Glomerular endothelial cell (primary cell): ENCODE measurements at places on chromosomes 5 and 9. TPM values are rescaled to one million over a fixed set of nuclear protein-coding genes. Genes with fewer than 3 reads are reported as not detected.

- no peak for DNase-seq
Observed at GRCh38 chr5:53970475-53970874, 339.9 kb downstream of the ARL15 start.

DNA sequence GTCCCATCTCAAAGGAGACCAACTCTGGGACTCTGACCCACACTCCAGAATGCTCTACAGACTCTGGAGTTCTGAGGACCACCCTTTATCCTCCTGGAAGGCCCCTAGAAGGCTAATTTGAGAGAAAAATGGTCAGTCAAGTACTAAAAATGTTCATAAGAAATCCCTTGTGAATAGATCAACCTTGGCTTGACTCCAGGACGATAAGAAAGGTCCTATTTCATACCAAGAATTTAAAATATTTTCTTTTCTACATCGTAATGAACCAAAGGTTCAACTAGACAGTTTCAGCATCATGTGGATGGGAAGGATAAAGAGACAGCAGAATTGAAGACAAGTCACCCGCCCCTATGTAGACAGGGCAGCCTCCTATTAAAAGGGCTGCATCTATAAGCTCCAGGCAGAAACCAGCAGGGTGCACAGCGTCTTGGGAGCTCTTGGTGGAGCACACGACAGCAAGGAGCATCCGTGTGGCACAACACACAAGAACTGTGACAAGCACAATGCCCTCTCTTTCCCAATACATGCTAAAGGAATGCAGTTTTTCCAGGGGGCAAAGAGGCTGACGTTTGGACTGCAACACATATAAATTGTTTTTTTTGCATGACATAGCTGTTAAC is 38.3 kb downstream of the RASEF start:
- DNase-seq = no peak

- peak; percentile 82 for DNase-seq
Observed at GRCh38 chr5:124596595-124597421, 149.6 kb downstream of the ZNF608 start.

GRCh38 chr5:7053528-7054209 is 340.4 kb downstream of the TENT4A start:
- DNase-seq = no peak

GRCh38 chr5:122220511-122220910 is 91.2 kb downstream of the ZNF474 start:
- no peak for DNase-seq

FOXE1 gene
- total RNA-seq = 0.06 and 0.97 TPM in 2 replicates

DNA sequence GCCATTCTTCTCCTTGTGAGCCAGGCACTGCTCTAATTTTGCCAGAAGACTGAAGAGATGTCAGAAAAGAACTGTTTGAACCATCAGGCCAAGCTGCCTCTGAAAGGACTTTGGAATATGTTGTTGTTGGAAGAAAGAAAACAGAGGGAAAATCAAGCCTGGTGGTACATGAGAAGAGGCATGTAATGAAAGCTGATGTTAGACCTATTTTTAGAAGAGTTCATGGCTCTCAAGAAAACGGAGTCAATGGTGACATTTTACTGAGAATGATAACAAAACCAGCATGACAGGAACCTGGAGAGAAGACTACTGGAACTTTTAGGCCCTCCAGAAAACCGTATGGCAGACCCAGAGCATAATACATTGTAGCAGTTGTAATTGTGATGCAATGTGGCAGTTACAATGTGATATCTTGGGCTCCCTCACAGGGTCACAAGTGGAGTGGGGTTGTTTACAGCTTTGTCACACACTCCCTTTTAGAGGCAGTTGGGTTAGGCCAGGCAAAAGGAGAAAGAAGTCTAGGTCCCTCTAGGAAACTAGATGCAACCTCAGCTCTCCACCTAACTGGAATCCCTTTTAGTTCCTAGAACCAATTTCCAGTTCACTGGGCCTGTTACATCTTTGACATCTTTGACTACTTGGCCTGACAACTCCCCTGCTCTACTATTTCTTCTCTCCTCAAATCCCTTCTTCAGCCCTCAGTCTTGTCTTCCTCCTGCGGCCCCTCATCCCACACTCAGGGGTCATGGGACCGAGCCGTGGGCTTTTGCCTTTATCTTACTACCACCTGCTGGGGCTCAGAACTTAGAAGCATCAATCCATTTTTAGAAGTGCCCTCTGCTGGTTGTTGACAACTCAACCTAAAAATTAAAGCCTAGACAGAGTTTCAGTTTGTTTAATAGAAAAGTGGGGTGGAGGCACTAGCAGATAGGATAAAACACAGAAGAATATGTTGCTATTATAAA is 61.2 kb upstream of the JAK2 start:
- no peak for DNase-seq

ZNF462 gene
- 10.4 and 13.7 TPM in 2 replicates for total RNA-seq

DCTN4 gene
- 40.2 and 47.1 TPM in 2 replicates for total RNA-seq

DNA sequence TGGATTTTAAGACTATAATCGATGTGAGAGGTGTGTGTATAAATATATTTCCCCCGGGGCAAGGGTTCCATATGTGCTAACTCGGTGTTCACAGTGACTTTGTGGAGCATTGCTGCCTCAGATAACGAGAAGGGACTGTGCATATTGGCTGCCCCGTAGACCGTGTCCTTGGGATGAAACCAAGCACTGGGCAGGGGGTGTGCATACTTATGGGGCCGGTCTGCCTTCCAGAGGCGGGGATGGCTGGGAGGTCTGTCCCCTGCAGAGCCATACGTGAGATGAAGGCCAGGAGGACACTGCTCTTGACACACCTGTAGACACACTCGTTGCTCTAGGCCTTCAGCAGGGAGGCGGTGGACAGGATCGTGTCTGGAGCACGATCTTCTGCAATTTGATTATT is 56.0 kb upstream of the ZNF354A start:
- DNase-seq = no peak

DNA sequence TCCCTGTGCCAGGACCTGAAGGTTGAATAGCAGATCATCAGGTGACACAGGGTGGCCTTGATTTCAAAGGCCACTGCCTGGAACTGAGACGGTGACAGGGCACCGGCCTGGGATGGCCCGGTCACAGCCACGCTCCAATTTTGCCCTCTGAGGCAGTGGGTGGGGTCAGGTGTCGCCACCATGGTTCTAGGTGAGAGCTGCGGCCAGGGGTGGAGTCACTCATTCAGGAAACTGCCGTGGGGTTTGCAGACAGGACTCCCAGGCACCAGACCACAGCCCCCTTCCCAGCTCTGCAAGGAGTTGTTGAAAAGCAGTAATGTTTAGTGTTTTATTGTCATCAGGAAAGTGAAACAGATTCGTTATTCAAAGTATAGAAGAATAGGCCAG is 17.3 kb upstream of the RNU6ATAC start:
- no peak for DNase-seq

- no peak for DNase-seq
Observed at GRCh38 chr9:83651558-83651957, 28.6 kb downstream of the IDNK start.

DNA sequence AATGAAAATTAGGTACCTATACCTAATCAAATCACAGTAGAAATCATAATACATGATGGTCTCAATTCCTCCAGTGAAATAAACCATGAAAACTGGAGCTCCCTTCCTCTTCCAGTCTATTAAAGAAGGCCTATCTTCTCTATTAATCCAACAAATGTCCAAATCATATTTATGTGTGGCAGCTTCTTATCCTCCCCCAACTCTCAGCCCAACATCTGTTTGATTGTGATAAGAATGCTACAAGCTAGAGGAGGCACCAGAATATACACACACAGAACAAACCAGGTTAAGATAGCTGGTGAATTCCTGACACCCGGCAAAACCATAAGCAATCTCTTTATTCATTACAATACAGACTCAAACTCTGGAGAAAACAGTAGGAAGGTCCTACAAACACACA is 110.8 kb downstream of the FBXL17 start:
- no peak for DNase-seq

SPATA31E1 gene
- not detected in 2 replicates for total RNA-seq

- no peak for DNase-seq
Observed at GRCh38 chr9:115598751-115599150, 480.8 kb upstream of the TNC start.

KCTD16 gene
- 0.10 and 0.18 TPM in 2 replicates for total RNA-seq

DNA sequence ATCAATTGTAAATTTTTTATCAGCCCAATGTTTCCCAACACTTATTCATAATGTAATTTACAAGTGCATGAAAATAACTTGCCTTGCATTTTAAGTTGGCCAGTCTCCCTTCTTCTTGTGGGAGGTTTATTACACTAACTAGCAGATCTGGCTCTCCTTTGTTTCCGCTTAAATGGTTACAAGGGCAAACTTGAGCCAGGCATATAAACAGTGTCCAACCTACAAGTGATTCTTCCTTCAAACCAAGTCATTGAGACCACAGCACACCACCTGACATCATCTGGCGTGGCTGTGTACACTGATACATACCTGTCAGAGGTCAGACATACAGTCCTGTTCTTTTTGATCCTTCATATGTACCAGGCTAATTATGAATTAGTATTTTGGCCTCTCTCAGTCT is 80.1 kb downstream of the ALDH1A1 start:
- no peak for DNase-seq

DNA sequence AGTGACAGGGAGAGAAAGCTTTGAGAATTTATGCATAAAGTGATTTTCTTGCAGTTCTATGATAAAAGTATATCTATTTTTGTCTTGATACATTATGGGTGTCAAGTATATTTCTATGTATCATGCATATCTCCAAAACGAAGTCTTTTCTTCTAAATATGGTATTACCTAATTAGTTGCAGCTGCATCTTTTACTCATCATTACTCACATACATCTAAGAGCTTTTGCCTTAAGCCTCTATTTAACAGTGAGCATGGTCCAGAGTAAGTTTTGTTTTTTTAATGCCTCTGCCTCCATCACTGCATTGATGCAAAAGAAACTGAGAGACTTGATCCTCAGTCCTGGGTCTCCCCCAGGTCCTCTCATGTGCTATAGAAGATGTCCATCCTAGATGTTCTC is 40.0 kb upstream of the SMC5 start:
- DNase-seq = no peak

- DNase-seq = no peak
Observed at GRCh38 chr5:7393921-7394799, 1.8 kb upstream of the ADCY2 start.
